ENCODE measurements at places on chromosomes 4 and X.

- DNase-seq: no peak
Observed at GRCh38 chr4:187577941-187578480, 417.6 kb upstream of the ZFP42 start.

- DNase-seq: no peak
Observed at GRCh38 chrX:11887175-11887574, 129.1 kb downstream of the MSL3 start.

- DNase-seq: no peak
Observed at GRCh38 chrX:94288325-94288724, 614.3 kb downstream of the FAM133A start.

- DNase-seq: no peak
Observed at GRCh38 chr4:119525005-119525749, 103.4 kb downstream of the PDE5A start.

DNA sequence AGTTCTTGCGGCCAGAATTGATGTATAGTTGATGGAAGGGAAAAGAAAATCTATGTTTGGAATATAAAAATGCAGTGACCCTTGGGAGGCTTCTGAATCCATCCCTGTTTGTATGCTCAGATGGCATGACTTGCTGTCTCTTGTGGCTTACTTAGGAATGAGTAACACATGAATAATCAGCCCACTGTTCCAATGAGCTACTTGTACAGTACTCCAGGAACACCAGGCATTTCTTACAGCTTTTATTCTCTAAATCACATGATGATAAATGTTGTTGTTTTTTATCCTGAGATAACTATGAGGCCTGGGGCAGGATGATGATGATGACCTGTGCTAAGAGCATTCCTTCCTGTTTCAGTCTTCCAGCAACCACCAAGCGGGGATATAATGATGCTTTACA is 18.9 kb downstream of the TMPRSS11E start:
- DNase-seq: no peak

- DNase-seq: peak; percentile 9
Observed at GRCh38 chrX:134990801-134991481, at the start of gene SMIM10. SMIM10 (plus strand) TSS chrX:134990991; CDS start chrX:134991096, 105 bp downstream.

DNA sequence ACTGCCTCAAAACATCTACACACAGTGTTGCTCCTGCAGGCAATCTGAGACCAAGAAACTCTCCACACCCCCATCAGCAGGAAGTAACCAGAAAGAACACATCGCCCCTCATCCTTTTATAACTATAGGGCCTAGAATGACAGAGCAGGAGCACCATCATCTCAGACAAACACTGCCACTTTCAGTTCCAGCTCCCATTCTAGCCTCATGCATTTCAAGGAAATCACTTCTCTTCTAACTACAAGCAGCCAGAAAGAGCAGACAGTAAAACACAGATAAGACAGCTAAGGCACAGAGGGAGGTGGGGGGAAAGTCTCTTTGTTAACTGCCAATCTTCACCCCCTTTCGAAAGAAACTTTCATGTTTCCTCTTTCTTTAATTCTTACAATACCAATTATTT is 102.6 kb upstream of the TENT5D start:
- no peak for DNase-seq

- DNase-seq: no peak
Observed at GRCh38 chrX:50115973-50116372, 84.8 kb downstream of the AKAP4 start.

DNA sequence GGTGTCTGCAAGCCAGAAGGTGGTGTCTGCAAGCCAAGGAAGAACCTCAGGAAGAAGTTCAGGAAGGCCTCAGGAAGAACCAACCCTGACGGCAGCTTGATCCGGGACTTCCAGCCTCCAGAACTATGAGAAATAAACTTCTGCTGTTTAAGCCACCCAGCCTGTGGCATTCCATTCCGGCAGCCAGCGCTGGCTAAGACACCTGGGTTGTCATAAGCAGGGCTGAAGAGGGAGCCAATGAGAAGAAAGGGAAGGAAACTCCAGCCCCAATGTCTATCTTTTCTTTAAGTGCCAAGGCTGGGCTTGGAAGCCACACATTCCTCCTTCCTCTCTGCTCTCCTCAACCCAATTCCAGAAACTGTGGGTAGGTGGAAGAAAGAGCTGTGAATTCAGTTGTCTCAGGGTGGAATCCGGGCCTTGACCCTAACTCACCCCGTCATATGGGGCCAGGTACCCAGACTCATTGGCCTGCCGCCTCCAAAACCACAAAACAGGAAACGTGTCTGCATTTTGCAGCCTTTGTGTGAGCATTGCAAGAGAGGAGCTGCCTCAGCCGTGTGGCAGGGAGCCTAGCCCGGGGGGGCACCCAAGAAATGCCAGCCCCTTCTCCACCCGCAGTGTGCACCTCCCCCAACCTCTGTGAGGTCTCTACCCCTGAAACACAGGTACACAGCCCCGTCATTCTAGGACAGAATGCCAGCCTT is 26.8 kb downstream of the CRMP1 start:
- no peak for DNase-seq

GRCh38 chr4:25590171-25590570 is 65.5 kb upstream of the SLC34A2 start:
- DNase-seq: no peak

- DNase-seq: no peak
Observed at GRCh38 chr4:42617030-42617429, 39.9 kb downstream of the ATP8A1 start.

DNA sequence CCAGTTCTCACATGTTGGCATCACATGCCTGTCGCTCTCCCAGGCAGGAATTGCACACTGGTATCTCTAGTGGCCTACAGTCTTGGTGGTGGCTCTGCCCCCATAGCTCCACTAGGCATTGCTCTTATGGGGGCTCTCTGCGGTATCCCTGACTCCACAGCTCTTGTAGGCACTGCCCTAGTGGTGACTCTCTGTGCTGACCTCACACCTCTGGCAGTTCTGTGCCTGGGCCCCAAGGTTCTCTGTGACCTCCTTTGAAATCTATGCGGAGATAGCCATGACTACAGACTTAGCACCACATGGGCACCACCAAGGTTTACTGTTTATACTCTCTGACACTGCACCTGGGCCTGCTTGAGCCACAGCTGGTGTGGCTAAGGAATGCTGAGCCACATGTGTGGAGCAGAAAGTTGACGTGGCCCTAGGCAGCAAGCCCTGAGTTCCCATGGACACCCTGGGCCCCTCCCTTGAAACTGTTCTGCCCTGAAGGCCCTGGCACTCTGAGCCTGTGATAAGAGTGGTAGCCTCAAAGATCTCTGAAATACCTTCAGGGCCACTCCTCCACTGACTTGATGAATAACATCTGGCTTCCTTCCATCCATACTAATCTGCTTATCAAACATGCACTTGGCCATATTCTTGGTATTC is 8.0 kb downstream of the SLC9B1 start:
- no peak for DNase-seq

GRCh38 chr4:79025170-79025569 is 85.9 kb upstream of the PAQR3 start:
- DNase-seq: no peak

GRCh38 chr4:138894011-138894410 is 121.6 kb upstream of the NOCT start:
- no peak for DNase-seq

GRCh38 chrX:39855748-39856129 is 242.0 kb downstream of the BCOR start:
- DNase-seq: peak; percentile 68

DNA sequence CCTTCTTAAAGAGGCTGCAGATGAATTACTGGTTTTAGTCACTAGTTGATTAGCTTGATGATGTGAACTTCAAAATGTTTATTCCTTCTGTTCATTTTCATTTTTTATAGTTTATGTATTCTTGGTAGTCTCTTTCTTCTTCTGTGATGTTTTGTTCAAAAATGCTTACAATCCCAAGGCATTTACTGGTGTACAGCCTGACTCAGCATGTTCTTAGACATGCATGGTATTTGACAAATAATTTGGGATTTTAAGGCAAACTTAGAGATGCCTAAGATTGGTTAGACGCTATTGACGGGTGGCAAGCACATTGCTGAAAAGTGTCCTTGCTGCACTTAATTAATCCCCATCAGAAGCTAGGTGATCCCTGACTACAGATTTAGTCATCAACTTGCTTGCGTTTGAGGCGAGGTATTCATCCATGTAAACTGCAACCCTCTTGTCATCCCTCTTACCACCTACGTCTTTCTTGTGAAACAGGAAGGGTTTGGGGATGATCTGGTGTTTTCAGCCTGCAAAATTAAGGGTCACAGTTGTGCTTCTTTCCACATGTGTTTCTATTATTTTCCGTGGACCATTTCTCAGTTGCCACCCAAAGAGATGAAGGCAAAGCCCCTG is 331.8 kb downstream of the DKK2 start:
- DNase-seq: no peak

DNA sequence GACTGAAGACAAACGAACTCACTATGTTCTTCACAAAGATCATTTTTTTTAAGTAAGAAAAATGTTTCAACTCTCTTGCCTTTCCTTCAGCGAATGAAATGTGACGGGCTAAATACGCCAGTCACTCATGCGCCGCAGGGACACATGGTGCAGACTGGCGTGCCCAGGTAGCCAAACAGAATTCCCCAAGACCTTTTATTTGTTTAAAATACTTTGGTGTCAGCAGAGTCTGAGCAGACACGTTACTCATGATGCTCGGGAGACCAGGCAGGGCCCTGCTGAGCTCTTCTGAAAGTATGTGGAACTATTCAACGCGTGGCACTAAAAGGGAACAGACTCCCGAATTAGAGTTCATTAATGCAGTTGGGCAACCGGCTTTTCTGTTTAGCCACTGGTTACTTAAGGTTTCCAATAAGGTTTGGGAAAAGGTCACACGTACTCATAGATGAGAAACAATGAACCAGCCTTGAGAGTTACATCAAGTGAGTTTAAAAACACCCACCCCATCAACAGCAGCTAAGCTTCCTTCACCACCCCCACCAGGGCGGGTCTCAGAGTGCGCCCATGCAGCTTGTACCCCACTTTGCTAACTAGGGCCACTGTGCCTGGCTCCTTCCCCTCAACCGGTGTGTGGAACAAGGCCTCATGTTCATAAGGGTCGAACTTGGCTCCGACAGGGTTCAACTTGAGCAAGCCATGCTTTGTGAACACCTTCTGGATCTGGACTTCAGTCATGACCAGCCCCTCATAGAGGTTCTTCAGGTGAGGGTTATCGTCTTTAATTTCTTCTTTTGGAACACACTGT is 7.3 kb downstream of the GRPEL1 start:
- DNase-seq: no peak

DNA sequence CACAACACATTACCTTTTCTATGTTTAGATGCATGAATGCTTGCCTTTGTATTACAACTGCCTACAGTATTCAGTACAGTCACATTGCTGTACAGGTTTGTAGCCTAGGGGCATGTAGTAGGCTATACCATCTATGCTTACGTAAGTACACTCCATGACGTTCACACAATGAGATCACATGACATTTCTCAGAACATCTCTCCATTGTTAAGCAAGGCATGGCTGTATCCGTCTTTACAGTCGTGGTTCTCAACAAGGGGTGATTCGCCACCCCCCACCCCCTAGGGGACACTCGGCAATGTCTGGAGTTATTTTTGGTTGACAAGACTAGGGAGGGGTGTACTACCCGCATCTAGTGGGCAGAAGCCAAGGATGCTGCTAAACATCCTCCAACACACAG is 12.1 kb downstream of the CD99L2 start:
- no peak for DNase-seq

GRCh38 chrX:17560385-17560784 is 176.9 kb upstream of the SCML1 start:
- no peak for DNase-seq

GRCh38 chr4:54525602-54526001 is 132.2 kb upstream of the KIT start:
- no peak for DNase-seq

DNA sequence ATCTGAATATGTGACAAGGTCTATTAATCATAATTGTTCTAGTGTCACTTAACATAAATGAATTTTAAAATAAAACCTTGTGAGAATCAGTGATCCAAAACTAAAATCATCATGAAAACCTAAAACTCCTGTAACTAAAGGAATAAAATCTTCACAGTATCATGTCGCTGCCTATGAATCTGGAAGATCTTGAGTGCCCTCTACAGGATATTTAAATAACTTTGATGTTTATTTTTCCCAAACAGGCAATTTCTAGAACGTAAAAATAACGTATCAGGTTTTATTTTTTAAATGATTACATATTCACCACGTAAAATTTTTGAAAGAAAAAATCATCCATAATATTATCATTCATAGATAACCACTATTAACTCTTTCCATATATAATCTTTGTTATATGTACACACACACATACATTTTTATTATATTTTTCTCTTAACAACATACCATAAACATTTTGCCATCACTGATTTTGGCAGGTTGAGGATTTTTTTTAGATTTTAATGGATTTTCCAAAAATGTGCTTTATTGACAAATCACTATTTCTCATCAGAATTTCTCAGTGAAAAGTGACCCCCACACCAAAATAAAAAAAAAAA is 79.6 kb downstream of the COMMD8 start:
- no peak for DNase-seq

GRCh38 chr4:154559141-154559493 is 3.7 kb upstream of the FGB start:
- DNase-seq: no peak

DNA sequence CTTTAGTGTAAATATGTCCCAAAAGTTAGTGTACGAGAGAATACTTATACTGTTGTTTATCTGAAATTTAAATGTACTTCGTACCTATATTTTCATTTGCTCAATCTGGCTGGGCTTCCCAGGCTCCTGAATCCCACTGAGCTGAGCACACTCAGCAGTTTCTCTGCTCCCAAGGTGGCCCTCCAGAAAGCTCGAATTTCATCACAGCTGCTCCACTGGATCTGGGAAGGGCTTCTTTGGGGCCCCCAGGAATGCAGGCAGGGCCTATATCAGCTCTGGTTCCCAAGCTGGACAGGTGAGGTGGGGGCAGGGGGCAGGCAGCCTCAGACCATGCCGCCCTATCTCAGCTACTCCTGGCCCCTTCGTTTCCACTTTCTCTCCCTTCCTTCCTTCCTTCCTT is 1.5 kb upstream of the FATE1 start:
- no peak for DNase-seq

GRCh38 chr4:155657169-155657568 is 9.5 kb upstream of the GUCY1A1 start:
- DNase-seq: no peak

GRCh38 chr4:31737419-31737818 is 1017.2 kb downstream of the PCDH7 start:
- no peak for DNase-seq

GRCh38 chr4:143726714-143727113 is 26.2 kb upstream of the FREM3 start:
- no peak for DNase-seq

GRCh38 chrX:144768540-144768939 is 478.8 kb upstream of the SPANXN1 start:
- no peak for DNase-seq

DNA sequence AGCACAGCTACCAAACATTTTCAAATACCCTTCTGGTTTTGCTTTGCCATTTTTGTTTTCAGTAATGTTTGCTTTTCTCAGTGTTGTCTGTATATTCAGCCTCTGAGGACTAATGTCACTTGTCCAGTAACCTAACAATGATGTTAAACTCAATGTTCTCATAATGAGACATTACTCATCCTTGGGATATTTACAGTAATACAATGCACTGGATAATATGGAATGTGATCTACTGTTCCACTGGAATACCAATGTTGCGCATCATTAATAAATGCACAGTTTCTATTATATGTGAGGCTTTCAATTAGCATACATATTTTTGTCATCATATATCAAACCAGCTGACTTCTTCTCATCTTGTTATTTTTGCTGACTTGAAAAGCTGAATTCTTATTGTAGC is 259.1 kb downstream of the SH2D1A start:
- no peak for DNase-seq
